ENCODE measurements at places on chromosomes 6 and 20.

- DNase-seq = no peak
Observed at GRCh38 chr20:62176866-62177265, 6.0 kb upstream of the MTG2 start.

DNA sequence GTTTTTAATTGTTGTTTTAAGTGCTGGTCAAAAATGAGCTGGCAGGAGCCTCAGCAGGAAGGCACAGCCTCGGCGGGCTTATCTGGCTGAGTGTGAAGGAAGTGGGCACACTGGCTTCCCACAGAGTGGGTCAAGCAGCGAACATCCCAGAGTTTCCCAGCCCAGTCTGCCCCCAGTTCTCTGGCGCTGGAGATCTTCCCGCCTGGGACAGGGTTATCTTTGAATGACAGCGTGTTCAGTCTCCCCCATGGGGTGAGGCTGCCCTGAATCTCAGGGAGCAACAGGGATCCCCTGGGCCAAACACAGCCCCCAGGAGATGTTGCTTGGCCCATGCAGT lies 122.2 kb upstream of the PTPN1 start:
- DNase-seq = no peak

GRCh38 chr6:75800133-75800532 lies 51.1 kb downstream of the MYO6 start:
- DNase-seq = no peak

GRCh38 chr20:50353289-50353961 lies 156.8 kb upstream of the PTPN1 start:
- DNase-seq = no peak

GRCh38 chr6:163348789-163349680 lies 65.5 kb upstream of the QKI start:
- DNase-seq = no peak

DNA sequence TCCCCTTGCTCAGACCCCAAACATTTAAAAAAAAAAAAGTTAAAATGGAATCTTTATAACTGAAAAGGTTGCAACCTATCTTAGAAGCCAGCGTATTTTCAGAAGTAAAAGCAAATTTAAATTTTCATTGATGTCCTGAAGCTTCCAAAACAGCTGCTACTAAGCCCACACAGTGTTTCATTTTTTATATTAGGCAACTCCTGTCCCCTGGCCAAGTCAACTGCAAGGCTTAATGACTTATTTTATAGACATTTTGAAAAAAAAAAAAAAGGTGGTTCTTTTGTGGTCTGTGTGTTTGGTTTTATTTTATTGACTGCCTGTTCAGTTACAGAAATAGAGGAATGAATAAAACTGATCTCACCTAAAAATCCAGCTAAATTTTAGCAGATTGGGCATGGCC lies 13.0 kb downstream of the CFAP61 start:
- DNase-seq = no peak

GRCh38 chr6:117553142-117553541 lies 49.2 kb downstream of the GOPC start:
- no peak for DNase-seq

DNA sequence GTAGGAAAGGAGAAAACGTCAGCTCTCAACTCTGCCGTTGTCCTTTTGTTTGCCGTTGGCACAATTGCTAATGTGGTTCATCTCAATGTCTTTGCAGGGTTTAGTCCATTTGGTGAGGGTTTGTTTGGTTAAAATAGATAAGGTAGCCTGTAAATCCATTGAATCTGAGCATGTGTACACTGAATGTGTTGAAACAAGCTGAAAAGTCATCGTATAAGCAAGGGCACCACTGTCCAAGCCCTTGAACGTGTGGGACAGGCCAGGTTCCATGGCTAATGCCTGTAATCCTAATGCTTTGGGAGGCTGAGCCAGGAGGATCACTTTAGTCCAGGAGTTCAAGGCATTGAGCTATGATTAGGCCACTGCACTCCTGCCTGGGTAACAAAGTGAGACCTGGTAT lies 224.7 kb upstream of the PLCB4 start:
- DNase-seq = no peak

DNA sequence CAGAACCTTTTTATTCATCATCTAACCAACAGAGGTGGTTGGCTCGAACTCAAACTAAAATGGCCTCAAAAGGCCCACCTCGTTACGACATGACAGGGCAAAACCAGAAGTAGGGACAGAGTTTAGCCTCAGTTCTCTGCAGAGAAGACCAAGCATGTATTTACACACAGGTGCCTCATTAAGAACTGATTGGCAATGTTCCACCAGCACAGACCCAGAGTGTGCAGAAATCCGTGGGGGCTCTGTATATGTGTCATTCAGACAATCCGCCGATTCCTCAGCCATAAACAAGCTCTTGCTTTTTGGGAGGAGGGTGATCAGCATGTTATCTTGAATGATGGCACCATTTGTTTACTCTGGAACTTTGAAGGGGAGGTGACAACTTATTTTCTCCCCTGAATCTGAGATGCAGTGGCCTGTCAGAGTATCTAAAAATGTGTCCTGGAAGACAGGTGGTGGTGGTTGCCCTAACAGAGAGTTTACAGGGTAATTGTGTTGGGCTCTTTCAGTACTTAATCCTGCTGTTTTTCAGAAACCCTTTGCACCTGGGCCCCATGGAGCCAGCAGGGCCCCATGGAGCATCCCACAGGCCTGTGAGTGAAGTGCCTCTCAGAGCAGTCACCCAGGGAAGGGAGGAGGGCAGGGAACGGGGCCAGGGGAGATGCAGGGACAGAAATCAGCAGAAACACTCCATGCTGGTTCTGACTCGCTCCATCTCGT lies 29.1 kb upstream of the C20orf203 start:
- DNase-seq = no peak
